ENCODE measurements at places on chromosomes 6 and 20.

GRCh38 chr6:169568314-169569087 is 133.3 kb downstream of the WDR27 start:
- DNase-seq: no peak

- no peak for DNase-seq
These were observed 1.4 kb upstream of the LRRN4 start for GRCh38 chr20:6055161-6055783.

DNA sequence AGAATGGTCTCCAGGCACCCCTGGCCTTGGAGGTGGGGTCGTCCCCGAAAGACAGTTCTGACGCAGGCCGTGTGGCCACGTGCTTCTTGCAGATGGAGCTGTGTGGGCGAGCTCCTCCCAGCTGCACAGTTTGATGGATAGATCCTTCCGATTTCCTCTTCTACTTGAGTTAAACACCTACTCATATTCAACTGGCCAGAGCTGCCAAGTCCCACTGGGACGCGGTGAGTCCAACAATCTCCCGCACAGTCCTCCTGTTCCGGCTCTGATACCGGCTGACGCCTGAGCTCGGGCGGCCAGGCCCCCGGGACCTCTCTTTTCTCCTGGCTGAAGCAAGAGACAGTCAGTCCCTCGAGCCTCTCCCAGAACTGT is 57.9 kb upstream of the DACT2 start:
- DNase-seq: no peak

GRCh38 chr6:35602133-35602946 is 86.4 kb downstream of the FKBP5 start:
- DNase-seq: no peak

DNA sequence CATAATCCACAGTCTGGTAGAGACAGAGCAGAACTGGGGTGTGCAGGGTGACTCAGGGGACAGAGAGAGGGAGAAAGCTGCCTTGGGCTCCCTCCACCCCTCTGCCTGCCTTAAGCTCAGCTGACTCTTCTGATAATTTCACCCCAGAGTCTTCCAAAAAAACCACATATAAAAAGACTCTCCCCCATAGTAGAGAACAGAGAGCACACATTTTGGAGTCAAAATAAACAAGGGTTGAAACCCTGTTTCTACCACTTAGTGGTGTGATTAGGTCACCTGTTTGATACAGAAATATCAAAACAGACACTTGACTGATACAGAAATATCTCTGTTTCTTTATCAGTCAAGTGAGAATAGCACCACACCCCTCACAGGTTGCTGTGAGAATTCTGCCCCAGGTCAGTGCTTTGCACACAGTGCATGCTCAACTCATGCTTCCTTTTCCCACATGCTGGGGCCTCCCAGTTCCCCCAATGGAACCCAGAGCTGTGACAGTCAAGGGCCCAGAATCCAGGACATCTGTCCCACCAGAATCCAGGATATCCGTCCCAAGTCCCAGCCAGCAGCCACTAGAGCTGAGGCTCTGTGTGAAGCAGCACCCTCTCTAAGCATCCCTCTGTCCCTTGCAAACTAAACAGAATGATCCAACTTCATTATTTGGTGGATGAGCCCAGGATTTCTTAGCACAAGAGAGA is 1.2 kb downstream of the TREML2 start:
- DNase-seq: no peak

DNA sequence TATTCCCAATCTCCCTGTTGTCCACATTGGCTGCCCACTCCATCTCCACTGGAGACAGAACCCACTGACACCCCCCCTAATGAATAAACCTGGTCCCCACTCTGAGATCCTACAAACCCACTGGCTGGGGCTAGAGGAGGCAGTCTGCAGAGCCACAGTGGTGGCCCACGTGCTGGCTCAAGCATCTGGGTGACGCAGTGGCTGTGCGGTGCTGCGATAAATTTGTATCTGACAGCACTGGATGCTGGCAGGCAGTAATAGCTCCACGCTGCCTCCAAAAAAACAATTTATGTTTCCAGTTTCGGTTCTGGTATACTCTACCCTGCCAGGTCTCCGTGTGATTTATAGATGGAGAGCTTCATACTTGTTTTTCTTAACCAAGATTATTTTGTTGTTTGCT is 87.1 kb upstream of the SYNDIG1 start:
- no peak for DNase-seq

DNA sequence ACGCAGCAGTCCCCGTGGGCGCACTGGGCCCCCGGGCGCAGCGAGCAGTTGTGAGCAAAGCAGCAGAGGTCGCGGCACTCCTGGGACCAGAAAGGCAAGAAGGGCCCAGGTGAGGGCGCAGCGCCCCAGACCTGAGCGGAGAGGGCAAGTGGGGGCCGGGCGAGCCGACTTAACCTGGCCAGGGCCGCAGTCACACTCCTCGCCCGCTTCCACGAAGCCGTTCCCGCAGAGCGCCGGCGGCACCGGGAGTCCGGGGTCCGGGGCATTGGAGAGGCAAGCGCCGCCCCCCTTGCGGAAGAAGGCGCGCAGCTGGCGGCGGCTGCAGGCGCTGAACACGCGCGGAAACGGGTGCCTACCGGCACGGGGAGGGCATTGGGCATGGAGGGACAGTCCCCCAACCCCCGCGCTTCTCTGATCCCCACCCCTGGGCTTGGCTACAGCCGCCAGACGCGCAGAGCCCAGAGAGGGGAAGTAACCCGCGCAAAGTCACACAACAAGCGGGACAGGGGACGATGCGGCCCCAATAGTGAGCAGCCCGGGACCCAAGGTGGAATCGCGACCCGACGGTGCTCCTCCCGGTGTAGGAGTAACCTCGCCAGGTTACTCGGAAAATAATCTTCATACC is 9.2 kb downstream of the ADAM33 start:
- DNase-seq: no peak

DNA sequence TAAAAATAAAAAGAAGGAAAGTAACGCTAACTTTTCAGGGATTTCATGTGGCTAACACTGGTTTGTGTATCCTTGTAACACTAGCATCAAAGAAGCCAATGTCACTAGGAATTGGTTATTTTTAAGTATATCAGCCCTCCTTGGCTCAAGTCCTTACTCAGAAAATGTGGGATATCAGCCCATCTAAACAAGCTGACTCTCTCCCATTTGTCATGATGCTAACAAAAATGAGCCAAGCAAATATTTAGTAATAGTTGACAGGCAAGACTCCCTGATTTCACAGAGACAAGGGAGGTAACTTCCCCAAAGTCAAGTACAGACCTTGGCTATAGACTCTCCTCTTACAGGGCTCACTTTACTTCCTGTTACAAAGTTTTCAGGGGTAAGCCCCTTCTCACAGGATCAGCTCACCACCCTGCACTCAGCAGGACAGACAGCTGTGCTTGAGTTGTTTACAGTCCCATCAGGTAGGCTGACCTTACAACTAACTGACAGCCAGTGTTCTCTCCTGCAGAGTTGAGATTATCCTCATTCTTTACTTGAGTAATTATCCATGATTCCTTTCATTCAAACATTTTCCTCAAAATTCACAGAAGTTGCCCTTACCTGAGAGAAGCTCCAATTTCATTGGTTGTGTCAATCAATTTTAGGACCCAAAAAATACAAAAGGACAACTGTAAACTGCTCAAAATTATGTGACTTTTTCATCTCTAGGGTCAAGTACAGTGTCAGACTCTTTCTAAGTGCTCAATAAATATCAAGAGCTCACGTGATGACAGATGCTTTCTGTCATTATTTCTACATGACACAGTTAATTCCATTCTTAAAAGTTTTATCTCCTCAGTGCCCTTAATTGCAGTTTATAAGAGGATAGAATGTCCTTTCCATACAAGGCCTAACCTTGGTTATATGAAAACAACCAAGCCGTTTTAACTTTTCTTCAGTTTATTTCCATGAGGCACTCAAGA is 38.1 kb upstream of the BMP5 start:
- no peak for DNase-seq

DNA sequence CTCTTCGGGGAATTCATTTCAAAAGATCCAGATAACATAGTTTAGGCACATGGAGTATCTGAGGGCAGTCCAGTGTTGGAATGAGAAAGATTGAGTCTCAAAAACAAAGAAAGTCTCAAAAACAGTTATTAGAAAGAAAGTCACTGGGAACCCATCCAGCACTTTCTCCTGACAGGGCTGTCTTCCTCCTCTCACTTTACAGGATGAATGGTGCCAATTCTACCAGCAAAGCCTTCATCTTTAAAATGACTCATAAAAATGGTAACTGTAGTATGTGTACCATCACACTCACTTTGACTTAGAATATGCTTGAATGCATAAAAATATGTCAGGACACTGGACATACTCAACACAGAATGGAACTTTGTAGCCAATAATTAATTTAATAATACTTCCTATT is 71.3 kb downstream of the SLC22A3 start:
- DNase-seq: no peak

DNA sequence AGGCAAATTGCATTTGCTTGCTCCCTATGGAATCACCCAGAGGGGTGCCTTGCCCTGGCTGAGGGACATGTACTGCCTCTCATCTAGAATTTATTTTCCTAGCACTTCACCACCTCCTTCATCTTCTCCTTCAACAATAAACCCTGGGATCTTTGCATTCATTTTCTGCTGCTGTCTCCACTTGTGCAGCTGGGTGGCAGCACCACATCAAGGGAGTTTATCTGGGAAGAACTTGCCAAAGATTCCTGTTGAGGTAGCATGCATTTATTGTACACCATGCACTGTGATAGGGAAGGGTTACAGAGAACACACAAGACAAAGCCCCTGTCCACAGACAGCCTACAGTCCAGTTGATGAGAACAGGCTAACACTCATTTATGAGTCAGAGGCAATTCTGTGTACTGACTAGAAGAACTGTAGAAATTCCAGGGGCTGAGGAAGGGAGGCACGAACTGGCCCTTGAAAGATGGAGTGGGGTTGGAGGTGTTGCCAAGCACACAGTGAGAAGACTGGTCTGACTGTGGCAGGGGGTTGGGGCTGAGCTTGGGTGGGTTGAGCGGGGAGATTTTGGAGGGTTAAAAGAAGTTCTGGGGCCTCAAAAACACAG is 17.5 kb downstream of the C20orf173 start:
- no peak for DNase-seq

DNA sequence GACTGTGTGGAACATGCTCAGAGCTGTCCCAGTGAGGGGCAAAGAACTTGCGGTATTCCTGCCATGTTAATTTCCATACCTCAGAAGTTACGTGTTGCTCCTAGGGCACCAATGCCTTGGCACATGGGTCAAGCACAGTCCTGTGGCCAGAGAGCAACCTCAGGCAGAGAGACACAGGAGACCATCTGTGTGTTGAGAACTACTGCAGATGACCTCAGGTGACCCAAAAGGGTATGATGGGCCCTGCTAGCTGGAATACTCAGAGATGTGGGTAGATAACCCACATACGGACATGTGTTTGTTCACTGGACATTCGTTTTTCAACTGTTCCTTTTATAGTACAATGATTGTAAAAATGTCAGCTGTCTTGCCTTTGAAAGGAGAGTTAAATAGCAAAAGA is 71.5 kb upstream of the BMP2 start:
- DNase-seq: no peak

DNA sequence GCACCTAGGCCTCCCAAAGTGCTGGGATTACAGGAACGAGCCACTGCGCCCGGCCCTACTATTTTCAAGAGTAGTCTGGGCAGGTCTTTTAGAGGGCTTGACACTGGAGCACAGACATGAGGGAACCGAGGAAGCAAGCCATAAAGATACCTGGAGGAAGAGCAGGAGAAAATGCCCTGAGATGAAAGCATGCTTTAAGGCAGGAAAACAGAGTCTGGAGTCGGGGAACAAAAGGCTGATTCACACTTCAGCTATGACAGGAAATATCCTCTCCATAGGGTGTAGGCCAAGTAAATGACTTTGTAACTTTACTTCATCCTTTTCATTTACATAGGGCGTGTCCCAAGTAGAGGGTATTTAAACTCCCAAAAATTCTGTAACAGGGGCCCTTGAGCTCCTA is 4.3 kb upstream of the SERINC3 start:
- DNase-seq: no peak

DNA sequence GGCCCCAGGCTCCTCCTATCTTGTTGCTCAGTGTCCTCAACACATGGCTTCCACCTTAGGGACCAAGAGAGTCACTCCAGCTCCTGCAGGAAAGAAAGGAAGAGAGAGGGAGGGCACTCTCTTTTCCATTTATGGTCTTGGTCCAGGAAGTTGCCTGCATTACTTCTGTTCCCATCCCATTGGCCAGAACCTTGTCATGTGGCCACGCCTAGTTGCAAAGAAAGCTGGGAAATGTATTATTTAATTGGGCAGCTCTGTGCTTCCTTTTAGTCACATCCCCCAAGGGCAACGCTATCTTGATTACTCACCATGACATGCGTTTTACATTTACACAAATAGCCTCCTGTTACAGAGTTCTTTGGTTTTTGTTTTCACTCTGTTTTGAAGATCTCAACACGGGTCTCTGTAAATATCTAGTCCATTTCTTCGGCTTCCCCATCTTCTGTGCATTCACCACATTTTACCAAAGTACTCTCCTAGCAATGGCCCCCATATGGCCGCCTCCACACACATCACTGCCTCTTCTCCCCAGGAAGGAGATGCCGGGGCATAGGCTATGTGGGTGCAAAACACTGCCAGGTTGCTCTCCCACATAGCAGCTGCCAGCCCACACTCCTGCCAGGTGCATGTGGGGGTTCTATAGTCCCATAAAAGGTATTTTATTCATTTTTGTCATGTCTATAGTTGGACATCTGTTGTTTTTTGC is 35.7 kb upstream of the ZMYND8 start:
- DNase-seq: no peak

DNA sequence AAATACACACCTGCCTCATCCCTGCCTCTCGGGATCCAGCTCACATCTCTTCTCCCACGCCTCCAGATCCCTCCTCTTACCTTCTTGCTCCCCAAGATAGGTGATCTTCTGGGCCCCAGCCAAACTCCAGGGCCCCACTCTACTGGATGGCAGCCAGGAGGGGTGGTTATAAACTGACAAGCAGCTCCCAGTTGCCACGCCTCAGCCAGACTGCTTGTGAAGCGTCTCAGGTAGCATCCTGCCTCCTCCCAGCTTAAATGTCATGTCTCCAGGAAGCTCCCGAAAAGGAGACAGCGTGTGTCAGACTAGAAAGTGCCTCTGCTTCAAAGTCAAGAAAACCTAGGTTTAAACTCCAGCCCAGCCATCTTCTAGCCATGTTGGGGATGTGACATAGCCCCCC is 114.1 kb downstream of the LRFN2 start:
- DNase-seq: no peak

GRCh38 chr6:167674486-167674885 is 152.2 kb upstream of the AFDN start:
- no peak for DNase-seq

- no peak for DNase-seq
These were observed 83.5 kb downstream of the TNFAIP3 start for GRCh38 chr6:137950581-137950980.

GRCh38 chr6:36028088-36028876 is 674 bp downstream of the MAPK14 start:
- DNase-seq: peak; percentile 18

GRCh38 chr6:6008648-6009421 is 2.1 kb upstream of the NRN1 start:
- DNase-seq: no peak

DNA sequence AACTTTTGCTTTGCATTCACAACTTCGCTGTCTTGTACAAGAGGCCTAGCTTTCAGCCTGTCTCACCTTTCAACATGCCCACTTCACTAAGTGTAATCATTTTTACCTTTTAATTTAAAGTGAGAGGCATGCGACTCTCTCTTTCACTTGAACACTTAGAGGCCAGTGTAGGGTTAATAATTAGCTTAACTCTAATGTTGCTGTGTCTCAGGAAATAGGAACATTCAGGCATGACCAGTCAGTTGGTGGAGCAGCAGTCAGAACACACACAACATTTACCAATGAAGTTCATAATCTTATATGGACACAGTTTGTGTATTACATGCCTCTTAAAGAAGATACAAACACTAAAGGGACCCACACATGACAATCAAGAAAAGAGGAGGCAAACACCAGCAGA is 47.6 kb downstream of the HTR1B start:
- no peak for DNase-seq

- no peak for DNase-seq
These were observed 10.2 kb downstream of the RPRD1B start for GRCh38 chr20:38043512-38044300.
